ENCODE measurements at places on chromosomes 7 and 10.

- DNase-seq, result no peak
Measured at GRCh38 chr10:129790715-129791446, 173.2 kb downstream of the EBF3 start.

- DNase-seq, result no peak
Measured at GRCh38 chr10:58359541-58359940, 24.7 kb downstream of the UBE2D1 start.

- no peak for DNase-seq
Measured at GRCh38 chr7:157017603-157018327, 7.3 kb upstream of the MNX1 start.

DNA sequence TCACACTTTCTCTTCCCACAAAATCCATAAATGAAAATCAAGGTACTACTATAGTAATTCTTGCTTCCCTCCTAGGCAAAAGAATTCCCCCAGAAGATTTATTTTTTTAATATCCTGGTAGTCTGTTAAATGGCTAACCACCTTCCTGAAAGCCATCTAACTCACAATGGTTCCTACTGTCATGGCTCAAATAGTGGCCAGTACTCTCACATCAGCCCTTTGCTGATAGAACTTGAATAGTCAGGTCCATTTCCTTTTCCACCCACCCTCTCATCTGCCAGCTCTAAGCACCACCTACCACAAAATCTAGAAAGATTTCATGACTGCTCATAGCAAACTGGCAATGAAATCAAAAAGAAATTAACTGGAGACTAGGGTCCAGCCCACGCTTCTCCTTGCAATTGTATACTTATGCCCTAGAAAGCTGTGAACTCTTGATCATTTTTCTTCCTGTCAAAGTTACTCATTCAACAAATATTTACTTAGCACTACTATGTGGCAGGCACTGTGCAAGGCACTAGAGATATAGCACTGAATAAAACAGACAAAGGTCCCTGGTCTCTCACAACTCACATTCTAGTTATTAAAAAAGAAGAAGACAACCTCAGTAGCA is 60.4 kb downstream of the ARMH3 start:
- no peak for DNase-seq

GRCh38 chr7:91280604-91281003 is 16.4 kb downstream of the FZD1 start:
- no peak for DNase-seq

DNA sequence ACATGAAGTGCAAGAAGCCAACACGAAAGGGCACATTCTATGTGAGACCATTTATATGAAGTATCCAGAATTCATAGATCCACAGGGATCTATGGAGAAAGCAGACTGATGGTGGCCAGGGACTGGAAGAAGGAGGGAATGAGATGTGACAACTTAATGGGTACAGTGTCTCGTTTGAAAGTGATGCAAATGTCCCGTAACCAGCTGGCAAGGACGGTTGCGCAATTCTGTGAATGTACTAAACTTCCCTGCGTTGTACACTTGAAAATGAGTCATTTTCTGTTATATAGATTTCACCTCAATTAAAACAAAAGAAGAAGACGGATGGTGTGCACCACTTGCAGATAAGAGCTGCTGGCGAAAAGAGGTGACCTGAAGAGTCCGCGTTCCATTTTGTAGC is 861.1 kb downstream of the TYW1 start:
- DNase-seq, result no peak

DNA sequence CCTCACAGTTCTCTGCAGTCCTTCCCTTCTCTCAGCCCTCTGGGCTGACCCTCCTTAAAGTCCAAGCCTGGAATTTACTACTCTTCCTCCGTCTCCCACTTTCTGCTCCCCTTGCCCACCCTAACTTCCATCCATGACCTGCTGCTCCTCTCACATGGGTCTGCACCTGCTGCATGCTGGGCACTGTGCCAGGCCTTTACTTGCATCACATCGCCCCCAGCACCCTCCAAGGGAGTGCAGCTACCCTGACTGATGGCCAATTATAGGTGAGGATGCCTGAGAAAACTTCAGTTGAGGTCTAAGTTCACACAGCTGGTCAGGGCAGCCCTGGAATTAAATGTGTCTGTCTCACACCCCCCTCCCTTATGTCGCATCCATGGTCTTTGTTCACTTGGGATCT is 53.6 kb upstream of the ZPBP start:
- no peak for DNase-seq

DNA sequence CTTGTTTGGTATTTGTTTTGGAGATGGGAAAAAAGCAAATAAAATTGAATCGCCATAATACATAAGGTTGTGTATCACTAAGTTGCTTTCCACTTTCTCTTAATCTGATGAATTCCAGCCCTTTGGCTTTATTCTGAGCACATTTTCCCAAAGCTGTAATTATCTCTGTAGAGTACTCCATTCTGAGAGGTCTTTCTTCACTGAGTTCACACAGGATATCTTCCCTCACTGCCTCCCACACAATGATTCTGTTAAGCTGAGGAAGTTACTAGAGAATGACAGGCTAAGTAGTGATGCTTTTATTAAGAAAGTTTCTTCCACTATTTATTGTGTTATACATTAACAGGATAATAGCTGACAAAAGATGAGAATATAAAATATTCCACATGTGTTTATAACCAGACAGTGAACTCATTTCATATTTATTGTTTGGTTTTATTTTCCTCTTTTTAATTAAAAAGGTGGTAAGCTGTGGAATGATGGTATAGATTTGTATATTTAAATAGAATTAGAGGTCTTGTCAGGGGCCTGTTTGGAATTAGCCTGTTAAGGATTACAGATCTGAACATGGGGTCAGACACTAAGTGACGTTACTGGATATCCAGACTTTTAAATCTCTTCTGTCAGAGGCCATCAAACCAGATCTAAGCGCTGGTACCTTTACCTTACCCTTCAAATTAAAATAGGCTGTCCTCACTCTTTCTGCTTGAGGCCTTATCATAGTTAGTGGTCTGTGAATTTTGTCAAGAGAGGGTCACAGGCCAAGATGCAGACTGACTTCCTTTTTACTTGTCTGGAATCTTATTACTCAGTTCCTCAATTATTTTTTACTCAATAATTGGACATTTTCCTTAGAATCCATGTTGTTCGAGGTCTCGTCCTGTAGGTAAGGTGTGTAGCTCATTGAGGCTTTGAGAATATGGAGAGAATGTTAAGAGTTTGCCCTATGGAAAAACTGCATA is 8.4 kb downstream of the PLXDC2 start:
- no peak for DNase-seq

DNA sequence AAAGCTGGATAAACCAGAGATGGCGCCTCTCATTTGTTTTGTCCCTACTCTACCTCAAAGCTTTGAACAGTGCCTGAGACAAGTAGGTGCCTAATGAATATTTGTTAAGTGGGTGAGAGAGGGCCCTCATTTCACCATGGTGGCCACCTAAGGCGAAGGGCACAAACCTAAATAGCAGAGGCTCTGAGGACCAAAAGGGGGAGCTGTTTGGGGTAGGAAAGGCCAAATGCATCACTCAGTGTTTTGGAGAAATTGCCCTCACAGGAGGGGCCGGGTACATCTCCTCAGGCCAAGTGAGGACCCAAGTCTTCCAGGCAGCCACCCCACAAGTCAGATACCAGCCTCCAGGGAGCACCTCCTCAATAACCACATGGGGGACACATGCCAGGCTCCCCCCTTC is 14.0 kb downstream of the IMPDH1 start:
- DNase-seq, result no peak

DNA sequence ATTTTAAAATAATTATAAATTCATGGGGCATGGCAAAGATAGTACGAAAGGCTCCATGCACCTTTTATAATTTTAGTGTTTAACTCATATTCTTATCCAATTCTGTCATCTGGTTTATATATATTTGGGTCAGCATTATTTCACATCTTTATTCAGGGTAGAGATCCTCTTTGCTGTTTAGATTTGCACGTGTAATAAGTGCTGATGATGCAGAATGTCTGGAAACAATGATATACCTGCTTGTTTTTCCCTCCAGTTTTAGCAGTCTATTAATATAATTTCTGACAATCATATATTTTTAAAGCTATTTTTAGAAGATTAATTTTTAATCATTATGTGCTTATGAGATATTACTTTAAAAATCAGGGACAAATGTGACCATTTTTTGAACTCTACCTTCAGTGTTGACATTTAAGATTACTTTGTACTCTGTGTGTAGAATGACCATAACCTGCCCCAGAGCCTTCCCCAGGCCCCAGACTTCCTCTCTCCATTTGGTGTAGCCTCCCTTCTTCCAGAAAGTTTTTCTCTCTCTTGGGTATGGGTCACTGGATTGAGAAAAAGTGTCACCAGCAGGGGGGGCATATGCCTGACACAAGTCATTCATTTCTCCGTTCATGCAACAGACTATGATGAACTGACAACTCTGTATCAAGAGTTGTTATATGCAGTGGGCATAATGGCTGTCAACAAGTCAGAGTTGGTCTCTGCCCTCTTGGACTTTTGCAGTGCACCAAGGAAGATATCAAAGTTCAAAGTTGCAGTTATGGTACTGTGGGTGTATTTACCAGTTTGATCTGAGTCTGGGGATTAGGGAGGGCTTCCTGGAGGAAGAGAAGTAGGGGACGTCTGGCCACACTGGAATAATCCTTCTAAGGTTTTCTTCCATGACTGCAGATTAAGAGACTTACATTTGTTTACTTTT is 192.6 kb upstream of the CCDC6 start:
- DNase-seq, result no peak

DNA sequence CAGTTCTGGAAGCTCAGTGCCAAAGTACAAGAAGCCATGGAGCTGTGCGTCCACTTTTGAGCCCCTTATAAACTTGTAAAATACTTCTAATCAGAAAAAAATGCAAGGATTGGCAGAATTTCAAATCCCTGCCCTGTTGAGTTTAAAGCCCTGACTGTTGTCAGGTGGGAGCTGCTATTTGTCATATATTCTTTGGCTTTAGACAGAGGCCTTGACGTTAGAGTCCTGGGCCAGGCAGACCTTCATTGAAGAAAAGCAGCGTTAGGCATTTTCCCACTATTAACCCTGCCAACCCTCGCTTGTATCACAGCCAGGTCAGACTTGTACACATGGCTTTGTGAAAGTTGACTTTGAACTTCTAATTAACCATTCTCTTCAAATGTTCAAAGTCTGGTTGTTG is 155.4 kb downstream of the TWIST1 start:
- DNase-seq, result no peak

DNA sequence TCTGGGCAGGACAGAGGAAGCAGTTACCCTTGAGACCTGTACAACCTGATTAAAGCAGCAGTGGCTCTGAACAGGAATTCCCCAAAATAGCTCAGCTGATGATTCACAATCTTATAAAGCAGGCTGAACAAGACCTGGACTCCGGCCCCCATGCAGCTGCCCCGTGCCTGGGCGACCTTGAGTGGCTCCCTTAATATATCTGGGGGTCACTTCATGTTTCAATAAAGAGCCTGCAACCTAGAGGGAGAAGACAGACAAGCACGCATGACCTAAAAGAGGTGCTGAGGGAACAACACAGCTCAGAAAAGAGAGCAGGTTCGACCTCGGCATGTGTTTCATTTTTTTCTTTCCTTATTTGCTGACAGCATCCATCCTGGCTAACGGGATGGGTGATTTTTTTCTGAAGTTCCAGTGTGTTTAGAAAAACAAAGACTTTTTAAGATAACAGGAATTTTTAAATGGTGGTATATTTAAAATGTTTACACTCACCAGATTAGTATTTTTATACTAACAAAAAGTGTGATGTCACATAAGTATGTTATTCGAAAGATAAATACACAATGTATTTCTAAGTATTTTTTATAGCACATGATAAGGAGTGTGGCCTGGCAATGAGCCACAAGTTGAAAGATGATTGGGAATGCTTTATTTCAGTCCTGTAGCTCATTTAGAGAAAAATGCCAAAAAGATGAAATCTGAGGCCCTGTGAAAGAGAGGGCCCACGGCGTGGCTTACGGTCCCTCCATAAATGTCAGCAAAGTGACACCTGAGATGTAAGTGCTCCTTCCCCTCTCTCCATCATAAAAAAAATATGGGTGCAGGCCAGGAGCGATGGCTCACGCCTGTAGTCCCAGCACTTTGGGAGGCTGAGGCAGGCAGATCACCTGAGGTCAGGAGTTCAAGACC is 161.3 kb downstream of the SLIT1 start:
- no peak for DNase-seq

GRCh38 chr7:83996879-83997278 is 197.7 kb downstream of the SEMA3A start:
- DNase-seq, result no peak

DNA sequence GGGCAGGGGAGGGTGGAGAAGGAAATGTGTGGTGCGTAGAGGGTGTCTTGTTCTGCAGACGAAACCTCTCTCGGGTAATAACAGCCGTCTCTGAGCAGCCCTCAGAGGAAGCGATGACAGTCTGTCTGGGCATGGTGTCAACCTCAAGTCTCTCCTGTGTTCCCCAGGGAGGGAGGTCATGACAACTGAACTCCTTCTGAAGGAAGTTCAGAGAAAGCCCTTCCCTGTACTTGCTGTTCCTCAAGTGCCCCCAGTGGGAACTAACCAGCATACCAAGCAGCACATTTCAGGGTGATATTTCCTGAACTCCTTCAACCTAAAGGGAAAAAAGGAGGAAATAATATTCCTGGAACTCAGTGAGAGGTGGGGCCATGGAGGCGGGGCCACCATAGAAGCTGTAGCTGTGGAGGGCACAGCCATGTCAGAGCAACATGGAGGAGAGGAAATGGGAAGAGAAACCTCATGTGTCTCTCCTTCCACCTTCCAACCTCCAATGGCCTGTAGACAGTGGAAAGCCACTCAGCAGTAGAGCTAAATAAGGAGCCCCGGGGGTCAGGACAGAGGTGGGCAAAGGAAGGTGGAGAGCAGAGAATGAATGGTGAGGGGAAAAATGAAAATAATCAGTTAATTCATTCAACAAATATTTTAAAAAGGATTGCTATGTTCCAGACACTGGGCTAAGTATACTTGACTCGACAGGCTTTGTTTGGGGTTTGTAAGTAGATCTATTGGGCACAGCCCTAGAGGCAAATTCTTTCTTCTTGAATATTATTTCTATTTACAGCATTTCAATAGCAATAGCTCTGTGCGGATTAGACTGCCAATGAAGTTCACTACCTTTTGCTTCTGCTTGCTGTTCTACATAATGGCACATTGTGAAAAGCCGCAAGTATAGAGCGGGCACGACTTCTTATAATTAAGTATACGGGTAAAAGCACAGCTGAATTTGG is 61.0 kb upstream of the AOAH start:
- DNase-seq, result peak; percentile 32

DNA sequence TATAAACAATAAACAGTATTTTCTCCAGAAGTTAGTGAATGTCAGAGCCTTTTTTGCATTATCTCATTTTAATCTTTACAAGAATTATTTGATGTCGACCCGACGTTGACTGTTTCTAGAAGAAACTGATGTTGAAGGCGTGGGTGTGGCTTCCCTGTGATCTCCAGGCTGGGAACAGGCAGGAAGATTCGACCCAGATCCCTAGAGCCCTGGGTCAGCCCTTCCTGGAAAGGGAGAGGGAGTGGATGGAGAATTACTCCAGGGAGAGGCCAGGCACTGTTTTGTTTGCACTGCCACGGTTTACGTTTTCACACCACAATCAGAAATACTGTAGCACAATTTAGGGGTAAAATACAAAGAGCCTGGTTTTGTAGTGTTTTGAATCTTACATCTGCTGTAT is 133.1 kb downstream of the ADARB2 start:
- DNase-seq, result no peak
